ENCODE measurements at places on chromosomes 7 and 10.

DNA sequence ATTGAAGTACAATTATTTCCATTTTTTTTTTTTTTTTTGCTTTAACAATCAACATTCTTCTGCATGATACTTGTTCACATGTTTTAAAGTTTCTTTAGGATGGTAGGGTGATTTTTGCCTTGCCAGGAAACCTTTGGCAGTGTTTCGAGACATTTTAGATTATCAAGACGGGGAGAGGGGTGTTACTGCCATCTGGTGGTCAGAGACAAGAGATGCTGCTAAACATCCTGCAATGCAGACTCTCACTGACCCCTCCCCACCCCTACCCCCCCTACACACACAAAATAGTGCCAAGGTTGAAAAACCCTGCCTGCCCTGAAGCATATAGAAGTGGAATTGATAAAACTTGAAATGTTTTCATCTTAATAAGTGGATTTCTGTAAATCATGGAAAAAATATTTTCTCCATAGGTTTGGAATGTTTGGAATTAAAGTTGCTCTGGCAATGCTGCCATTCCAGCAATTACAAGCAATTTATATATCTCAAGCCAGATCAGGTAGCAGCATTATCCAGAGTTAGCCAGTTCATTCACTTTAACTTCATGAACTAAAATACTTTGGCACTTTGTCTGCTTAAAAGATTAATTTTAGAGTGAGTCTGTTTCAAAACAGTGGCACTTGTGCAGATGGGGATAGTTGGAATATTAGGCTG lies 62.1 kb downstream of the SDHAF3 start:
- DNase-seq = no peak

GRCh38 chr7:11415101-11415500 lies 416.9 kb downstream of the THSD7A start:
- DNase-seq = no peak

- no peak for DNase-seq
These were observed 245.8 kb downstream of the CDK14 start for GRCh38 chr7:90841759-90842429.

DNA sequence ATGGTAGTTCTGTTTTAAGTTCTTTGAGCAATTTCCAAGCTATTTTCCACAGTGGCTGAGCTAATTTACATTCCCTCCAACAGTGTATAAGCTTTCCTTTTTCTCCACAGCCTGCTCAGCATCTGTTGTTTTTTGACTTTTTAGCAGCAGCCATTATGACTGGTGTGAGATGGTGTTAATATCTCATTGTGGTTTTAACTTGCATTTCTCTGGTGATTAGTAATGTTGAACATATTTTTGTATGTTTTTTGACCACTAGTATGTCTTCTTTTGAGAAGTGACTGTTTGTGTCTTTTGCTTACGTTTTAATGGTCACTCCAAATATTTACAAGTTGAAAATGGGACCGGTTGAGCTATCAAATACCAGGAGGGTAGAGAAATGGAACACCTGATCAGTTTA lies 20.4 kb downstream of the GNG11 start:
- no peak for DNase-seq

DNA sequence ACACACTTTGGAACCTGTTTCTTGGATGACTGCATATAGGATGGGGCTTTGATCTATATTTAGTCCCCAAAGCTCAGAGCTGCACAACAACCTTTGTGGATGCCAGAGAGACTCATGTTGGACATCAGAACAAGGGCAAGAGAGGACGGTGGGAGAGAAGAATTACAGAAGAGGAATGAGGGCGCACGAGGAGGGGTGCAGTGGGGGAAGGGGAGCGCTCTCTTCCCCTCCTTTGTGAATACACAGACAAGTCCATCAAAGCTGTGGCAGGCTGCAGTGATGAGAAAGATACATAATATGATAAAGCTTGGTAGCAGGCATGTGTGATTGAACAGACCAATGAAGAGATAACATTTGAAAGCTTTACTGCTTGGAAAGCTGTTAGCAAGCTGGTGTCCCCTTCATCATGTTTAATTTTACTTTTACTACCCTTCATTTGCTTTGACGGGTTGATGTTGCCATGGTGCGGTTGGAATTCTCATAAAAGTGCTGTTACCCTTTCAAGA lies 857.8 kb downstream of the KCNMA1 start:
- no peak for DNase-seq
